LoVo (cell line): ENCODE measurements at places on chromosomes 5 and 9.

DNA sequence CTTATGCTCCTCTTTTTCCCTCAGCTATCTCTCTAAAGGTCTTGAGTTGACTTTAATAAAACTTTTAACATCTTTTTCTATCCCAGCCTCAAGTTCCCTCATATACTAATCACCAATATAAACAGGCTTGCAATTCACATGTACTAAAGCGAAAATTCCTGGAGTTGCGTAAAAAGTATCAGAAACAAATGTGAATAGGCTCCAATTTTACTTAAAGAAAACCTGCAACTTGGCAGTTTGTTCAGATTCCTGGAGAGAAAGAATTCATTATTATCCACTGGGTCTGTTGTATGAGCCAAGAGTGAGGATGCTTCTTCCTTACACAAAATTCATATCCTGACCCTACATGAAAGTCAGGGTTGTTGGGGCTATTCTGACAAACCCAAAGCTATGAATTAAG is 384.2 kb downstream of the DTWD2 start:
- no peak for DNase-seq

DNA sequence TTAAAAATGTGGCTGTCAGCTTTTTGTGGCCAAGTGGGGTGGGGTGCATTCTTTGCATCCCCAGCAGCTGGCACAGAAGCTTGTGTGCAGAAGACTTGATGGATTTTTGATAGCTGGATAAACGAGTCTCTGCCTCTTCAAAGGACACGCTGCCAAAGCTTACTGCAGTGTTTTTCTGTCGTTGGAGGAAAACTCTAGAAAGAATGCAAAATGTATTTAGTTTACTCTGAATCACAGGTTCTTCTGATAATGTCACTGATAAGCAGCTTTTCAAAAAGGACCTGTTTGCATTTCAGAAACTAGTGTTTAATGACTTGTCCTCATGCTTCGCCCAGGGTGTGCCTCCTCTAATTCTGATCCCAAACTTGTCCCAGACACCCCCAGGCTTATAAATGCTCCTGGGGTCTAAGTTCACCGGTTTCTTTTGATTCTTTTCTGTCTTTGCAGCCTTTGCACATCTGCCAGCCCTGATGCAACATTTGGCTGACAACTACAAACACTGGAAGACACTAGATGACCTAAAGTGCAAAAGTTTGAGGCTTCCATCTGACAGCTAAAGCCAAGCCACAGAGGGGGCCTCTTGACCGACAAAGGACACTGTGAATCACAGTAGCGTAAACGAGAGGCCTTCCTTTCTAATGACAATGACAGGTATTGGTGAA is 66.0 kb downstream of the WDR41 start:
- DNase-seq, result no peak

GRCh38 chr9:7921545-7922197 is 122.1 kb upstream of the DMAC1 start:
- DNase-seq, result no peak

DNA sequence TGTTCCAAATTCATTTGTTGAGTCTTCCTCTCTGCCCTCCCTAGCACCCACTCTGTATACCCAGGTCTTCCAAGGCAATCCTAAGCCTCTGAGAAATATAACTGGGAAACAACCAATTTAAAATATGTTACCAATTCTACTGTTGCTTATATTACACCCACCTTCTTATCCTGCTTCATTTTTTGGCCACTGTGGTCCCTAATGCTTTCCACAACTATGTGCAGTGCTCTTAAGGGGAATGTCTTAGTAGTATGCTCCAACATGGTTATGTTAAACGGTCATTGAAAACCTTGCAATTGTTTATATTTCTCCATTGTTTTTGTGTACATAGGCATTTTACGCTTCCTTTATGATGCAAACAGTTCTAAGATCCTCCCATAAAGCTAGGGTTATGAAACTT is 273.1 kb upstream of the HAPLN1 start:
- DNase-seq, result no peak

DNA sequence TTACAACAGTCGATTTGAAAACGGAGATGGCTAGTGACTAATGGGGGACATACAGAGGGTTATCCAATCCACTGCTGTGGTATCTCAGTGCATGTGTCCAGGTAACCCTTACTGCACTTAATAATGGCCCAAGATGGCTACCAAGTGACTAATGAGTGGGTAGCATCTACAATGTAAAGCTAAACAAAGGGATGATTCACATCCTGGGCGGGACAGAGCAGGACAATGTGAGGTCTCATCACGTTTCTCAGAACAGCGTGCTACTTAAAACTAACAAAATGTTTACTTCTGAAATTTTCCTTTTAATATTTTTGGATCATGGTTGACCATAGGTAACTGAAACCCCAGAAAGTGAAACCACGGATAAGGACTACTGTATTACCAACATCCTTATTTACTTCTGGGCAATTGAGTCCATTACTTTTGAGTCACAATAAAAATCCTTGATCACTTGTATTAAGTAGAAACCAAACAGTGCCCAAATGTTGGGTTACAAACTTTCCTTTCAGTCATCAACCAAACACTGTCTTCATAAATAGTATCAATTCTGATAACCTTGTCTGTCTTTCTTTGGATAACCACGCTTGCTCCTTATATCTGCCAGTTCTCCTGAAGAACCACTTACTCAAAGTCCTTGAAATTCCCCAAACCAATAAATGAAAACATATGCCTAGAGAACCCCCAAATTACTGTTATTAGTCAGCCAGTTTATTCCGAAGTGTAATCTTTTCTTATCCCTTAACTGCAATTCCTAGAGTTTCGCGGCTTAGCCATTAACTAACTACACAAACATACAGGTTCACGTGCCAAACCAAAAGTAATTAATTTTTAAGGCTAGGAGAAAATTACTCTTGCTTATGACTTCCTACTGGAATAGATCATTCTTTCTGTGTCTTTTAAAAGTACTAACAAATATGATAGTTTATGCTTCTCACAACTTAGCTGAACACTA is 59.7 kb downstream of the ELL2 start:
- DNase-seq, result peak; percentile 9

- DNase-seq, result no peak
Observed at GRCh38 chr9:33131790-33132772, 35.1 kb downstream of the B4GALT1 start.

GRCh38 chr5:149024477-149024876 is 38.4 kb downstream of the SH3TC2 start:
- DNase-seq, result no peak

- no peak for DNase-seq
Observed at GRCh38 chr5:96254980-96255691, 177.9 kb downstream of the PCSK1 start.

DNA sequence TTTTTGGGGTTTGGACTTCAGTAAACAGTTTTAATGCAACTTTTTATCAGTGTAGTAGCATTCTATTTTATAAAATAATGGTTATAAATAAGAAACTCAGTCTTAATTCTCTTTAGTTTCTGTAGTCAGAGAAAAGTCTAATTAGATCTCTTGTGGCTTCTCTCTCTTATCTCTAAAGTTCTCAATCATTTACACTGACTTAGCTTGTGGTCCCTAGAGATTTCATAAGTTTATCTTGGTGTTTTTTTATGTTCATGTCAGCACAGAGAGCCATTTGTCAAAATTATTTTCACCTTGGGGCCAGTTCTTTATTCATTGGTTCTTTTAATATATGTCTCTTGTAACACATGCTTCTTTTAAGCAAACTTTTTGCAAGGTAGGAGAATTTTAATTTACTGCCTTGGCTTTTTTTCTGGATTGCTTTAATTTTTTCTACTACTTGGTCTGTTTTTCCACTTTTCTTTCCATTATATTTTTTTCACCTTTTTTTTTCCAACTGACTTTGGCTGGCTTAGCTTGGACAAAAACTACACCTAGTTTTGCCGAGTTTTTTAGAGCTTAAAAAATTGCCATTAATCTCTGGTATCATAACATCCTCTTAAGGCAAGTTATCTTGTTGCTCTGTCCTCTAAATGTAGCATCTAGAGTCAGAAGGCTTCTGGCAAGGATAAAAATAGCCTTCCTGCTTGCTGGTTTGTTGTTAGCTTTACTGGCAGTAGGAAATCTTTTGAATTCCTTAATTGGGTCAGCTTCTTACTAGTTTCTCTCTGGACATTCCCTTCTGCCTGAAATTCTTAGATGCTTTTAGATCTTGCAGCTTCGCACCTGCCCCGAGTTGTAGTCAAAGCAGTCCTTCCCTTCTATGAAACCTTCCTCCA is 35.3 kb downstream of the CPEB4 start:
- DNase-seq, result no peak

DNA sequence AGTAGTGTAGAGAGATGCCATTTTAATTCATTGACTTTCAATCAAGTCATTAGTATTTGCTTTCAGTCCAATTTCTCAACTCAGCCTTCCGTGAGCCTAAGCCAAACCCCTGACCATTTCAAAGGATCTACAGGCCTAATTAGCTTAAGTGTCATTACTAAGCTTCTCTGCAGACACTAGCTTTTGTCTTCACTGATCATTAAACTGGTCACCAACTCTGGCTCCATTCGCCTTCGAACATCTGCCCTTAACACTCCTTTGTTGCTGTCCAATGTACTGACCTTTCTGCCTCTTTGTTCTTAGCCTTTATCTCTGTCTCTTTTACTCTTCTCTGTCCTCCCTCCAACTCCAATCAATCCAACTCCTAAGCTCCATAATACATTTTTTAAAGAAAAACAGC is 299.3 kb downstream of the DIRAS2 start:
- no peak for DNase-seq

DNA sequence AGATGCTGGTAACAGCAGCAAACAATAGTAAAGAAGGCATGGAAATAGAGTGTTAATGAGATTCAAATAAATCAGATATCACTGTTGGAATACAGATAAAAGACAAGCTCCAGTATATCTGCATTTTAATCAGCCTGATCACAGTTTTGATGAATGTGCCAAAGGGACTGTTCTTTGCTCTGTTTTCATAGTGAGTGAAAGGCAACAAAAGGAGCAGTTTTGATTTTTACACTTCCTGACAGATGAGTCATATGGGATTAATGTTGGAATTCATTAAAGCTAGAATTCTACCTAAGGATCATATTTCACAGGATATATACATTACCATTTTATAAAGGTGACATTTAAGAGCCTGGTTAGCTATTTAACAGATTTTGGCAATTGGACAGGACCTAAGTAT is 743.3 kb upstream of the PTPRD start:
- no peak for DNase-seq

- no peak for DNase-seq
Observed at GRCh38 chr5:57470339-57470738, 12.3 kb downstream of the ACTBL2 start.

- DNase-seq, result no peak
Observed at GRCh38 chr5:138539791-138540190, 3.2 kb downstream of the ETF1 start.

DNA sequence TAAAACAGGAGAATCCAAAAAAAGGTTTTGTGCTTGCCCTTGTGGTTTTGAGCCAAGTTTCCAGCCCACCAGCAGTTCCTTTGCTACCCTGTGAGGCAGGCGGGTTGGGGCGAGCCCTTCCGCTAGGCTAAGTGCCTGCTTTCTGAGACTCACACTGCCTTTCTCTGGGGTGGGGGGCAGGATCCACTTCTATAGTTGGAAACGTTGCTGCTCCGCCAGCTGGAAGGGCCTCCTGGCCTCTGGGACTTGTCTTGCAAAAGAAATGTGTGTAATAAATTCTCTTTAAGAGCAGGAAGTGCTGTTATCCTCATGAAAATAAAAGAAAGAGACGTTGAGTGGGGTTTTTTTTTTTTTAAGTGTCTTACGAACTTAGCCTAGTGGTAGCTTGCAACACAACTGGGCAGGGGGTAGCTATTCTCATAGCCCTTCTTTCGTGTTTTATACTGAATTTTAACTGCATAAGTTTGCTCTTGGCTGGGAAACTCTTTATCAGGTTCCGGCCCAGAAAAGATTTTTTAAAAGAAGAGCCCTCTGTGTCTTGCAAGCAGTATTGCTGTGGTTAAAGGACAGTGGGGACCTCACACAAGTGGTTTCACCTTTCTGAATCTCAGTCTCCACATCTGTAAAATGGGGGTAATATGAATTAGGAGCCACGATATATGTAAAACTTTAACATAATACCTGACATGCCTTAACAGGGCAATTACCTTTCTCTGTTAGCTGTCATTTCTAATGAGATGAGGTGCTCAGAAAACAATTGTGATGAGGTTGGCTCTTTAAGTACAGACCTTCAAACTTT is 19.8 kb downstream of the JADE2 start:
- no peak for DNase-seq

- no peak for DNase-seq
Observed at GRCh38 chr5:175813943-175814630, 57.3 kb upstream of the CPLX2 start.

- no peak for DNase-seq
Observed at GRCh38 chr9:72204062-72204461, 54.8 kb downstream of the GDA start.

DNA sequence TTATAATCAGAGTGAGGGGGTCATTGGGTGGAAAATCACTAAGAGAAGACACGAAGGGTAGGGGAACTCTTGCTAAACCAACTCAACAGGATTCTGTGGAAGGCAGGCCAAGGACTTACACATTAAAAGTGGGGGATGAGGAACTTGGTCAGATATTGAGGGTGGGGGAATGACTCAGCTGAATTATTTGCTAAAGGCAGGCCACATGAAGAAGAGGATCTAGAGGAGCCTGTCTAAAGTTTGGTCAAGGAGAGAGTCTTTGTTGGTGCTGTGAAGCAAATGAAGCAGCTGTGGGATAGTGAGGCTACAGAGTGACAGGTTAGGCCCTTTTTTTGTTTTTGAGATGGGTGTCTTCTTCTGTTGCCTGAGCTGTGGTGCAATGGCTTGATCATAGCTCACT is 63.9 kb upstream of the SPRY4 start:
- peak; percentile 32 for DNase-seq

GRCh38 chr9:120873512-120873911 is 3.5 kb downstream of the PHF19 start:
- peak; percentile 68 for DNase-seq

GRCh38 chr5:143957455-143957854 is 145.5 kb downstream of the HMHB1 start:
- no peak for DNase-seq

DNA sequence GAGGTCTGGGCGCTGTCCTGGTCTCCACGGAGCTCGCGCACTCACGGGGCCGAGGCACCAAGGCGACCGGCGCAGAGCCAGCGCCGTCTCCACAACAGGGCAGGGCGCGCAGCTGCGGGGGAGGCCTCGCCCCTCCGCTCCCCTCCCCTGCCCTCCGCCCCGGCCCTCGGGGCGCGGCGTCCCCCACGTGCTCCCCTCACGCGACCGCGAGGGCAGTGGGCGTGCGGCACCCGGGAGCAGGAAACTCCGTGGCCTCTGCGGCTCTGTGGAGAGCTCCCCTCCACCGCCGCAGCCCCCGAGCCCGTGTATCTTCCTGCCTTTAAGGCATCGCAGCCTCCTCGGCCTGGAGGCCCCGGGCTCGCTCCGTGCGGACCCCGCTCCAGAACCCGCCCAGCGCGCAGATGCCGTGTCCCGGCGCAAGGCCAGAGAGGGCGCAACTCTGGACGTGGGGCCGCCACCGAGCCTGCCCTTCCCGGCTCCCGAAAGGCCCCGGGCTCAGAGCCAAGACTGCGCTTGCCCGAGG is 708 bp upstream of the TUBB4B start:
- peak; percentile 75 for DNase-seq

- no peak for DNase-seq
Observed at GRCh38 chr5:15550502-15551112, 50.6 kb downstream of the FBXL7 start.
